ENCODE measurements at places on chromosomes 16 and 17. TPM values are rescaled to one million over a fixed set of nuclear protein-coding genes. Genes with fewer than 3 reads are reported as not detected.

The GPR179 gene
- 0.09 TPM for total RNA-seq

DNA sequence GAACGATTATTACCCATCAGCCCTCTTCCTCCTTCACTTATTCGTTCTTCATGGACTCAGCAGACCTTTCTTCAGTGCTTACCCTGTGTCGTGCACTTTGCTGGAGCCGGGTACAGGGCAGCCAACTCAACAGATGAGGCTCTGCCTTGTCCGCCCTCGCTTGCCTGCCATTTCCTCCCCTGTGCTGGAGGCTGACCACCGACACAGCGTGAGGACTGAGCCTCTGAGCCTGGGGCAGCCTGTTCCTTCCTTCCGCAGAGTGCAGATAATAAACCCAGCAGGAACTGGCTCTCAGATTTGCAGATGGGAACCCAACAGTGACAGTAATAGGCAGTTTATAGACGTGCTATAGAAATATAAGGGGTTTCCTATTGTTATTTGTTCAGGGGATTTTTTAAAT lies 7.0 kb upstream of the SLC39A11 start:
- no peak for DNase-seq

- no peak for DNase-seq
Observed at GRCh38 chr17:57723427-57724025, 21.6 kb downstream of the CCDC182 start.

GRCh38 chr16:84117494-84117843 lies 727 bp upstream of the MBTPS1 start:
- no peak for DNase-seq

GRCh38 chr17:81090361-81091136 lies 55.6 kb downstream of the BAIAP2 start:
- no peak for DNase-seq

DNA sequence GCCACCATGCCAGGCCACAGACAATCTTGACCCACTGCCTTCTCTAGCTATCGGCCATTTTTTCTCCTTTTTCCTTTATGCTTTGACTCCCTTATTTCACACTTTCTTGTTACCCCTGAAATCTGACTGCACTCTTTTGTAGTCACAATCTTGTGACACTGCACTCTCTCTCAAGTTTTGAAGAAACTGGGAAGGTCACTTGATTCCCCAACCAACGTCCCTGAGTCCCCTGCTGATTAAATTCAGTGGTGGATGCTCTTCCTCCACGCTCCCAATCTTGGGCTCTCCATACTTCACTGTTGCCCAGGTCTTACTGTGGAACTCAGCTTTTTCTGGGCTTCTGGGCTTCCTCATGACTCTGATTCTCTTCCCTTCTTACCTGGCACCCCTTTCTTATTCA lies 33.9 kb downstream of the PECAM1 start:
- DNase-seq: no peak
